ENCODE measurements at places on chromosomes 1 and 21.

DNA sequence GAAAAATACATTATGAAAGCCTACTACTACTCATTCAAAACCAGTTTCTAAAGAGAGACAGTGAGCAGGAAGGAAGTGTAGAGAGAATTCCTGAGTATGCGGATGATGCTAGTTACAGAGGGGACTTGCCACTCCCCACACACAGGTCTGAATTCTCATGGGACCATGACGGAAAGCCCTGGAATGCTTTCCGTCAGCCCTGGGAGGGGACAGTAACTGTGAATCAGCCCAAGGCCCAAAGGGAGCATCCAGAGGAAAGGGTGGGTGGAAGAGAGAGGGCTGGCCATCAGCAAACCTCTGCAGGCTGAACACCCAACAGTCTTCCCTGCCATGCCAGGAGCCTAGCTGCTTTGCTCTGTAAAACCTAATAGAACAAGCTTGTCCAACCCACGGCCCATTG, 36.4 kb downstream of the RCSD1 start:
- DNase-seq = peak; percentile 69

- DNase-seq = peak; percentile 98
Observed at GRCh38 chr1:26378088-26378878, 5.7 kb upstream of the ZNF683 start.

DNA sequence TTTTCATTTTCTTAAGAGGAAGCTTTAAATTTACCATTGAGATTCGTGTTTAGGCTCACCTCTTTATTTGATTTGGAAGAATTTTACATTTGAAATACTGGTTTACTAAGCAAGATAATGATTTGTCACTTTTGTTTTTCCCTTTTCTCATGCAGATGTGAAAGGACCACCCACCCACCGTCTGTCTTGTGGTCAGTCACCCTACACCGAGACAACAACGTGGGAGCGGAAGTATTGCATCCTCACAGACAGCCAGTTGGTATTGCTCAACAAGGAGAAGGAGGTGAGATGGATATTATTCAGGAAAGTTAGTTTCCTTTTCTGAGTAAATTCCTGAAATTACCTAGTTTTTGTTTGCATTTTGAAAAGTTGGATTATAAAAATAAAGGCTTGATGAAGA, 189.5 kb downstream of the RASAL2 start:
- no peak for DNase-seq

DNA sequence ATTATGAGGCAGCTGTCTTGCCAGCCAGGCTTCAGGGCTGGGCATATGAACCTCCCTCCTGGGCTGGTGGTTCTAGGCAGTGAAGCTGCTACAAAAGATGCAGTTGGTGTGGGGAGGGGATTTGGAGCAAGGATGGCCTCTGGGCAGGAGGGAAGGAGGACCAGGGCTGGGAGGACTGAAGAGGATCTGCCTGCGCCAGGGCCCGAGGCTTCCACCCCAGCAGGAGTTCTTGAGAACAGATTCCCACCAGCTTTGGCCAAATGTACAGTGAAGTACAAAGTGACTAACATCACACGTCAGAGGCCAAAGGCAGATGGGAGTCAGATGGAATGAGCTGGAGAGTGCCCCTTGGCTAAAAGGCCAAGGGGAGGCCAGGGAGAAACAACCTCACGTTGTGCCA, 62.4 kb downstream of the DDX20 start:
- DNase-seq = no peak

DNA sequence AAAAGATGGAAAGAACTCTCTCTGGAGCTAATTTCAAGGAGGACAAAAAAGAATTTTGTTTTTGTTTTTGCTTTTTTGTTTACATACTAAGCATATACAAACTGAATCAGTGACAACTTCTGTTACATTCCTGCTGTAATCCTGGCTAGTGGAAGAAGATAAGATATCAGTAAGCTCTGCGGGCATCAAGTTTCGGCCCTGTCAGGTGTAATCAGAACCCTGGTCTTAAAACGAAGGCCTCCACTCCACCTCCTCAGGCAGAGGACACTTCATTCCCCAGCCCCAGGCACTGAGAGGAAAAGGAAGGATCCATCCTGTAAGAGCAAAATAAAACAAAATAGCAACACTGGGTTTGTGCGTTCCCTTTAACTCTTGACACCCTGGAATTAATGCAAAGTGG, 88.9 kb upstream of the ARHGAP29 start:
- DNase-seq = peak; percentile 67

- DNase-seq = peak; percentile 60
Observed at GRCh38 chr1:223811634-223812101, 34.1 kb downstream of the TP53BP2 start.

- DNase-seq = no peak
Observed at GRCh38 chr1:34663031-34663430, 91.8 kb upstream of the GJB5 start.

DNA sequence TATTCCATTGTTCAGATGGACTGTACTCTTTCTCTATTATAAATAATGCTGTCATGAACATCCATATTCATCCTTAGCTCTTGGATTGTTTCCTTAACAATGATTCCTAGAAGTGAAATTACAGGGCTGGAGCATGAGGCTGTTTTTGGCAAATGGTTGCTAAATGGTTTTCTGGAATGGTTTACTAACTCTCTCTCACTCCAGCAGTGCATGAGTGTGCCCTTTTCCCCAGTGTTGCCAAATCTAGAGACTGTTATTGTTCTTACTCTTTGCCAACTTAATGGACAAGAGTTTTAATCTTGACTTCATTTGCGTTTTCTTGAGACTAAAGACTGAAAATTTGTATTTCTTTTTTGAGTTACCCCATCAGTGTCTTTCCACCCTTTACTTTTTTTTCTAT, 113.0 kb downstream of the PAPPA2 start:
- DNase-seq = no peak

- DNase-seq = peak; percentile 56
Observed at GRCh38 chr21:27040738-27041469, 74.0 kb upstream of the ADAMTS5 start.

- peak; percentile 37 for DNase-seq
Observed at GRCh38 chr1:166511761-166512160, 327.5 kb upstream of the POGK start.

GRCh38 chr1:201178718-201179117, 11.9 kb upstream of the IGFN1 start:
- no peak for DNase-seq

GRCh38 chr1:199038156-199038555, 399.3 kb downstream of the PTPRC start:
- no peak for DNase-seq

DNA sequence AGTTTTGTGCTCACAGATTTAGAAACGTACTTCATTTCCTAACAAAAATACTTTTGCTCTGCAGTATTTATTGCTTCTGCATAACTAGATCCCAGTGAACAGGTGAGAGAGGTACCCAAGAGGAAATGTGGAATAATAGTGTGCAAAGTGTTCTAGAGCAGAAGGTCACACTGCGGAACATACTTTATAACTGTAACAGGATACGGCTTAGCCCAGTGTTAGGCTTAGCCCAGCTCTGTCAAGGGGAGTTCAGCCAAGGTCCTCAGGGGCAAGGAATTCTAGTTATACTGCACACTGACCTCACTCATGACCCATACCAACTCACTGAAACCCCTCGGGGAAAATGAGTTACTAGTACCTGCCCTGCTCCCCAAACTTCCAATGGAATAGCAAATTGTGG, 55.3 kb downstream of the PTPN14 start:
- peak; percentile 71 for DNase-seq

DNA sequence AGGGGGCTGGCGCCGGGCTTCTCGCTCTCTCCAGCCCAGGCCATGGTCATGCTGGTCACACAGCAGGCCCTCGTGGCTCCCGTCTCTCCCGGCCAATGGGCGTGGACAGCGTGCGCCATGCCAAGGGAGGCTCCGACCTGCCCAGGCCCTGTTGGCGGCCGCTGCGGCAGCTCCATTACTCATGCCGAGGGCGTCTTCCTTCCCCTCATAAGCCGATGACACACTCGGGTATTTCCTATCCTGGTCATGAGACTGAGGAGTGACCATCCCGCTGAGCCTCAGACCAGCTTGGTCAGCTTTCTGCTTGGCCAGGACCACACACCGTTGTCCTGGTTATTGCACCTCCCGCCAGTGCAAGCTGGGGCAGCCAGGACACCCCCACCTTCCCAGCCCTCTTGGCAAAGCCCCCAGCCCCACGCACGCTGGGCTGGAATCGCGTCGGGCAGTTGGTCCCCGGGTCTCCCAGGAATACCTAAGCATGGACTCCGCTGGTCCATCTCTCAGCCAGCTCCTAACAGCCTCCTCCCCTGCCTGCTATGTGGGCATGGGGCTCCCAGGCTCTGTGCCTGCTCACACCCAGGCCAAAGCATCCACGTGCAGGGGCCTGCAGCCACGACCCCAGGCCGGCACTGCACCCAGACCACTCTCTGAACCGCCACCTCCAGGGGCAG, 49.8 kb downstream of the ARHGEF16 start:
- peak; percentile 98 for DNase-seq

GRCh38 chr1:228784181-228784580, 48.9 kb downstream of the RHOU start:
- no peak for DNase-seq

- no peak for DNase-seq
Observed at GRCh38 chr1:225883616-225884265, 1.6 kb upstream of the TMEM63A start.

- DNase-seq = no peak
Observed at GRCh38 chr1:200471739-200472138, 61.9 kb upstream of the ZNF281 start.

- DNase-seq = no peak
Observed at GRCh38 chr1:107394301-107394700, 253.5 kb downstream of the NTNG1 start.

DNA sequence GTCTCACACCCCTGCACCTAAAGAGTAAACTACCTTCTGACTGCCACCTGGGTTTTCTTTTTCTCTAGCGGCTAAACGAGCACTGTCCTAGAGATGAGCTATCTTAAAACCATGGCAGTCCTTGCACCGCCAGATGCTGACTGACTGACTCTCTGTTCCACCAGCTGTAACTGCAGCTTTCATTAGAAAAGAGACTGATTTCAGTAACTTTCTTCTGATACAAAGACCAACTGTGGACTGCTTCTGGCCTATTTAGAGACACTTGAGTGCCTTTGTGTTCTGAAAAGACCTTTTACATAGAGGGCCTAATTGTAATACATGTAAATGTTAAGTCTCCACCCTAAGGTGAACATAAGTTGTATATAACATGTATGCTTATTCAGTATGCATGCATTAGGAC, 152.5 kb downstream of the DISC1 start:
- no peak for DNase-seq

DNA sequence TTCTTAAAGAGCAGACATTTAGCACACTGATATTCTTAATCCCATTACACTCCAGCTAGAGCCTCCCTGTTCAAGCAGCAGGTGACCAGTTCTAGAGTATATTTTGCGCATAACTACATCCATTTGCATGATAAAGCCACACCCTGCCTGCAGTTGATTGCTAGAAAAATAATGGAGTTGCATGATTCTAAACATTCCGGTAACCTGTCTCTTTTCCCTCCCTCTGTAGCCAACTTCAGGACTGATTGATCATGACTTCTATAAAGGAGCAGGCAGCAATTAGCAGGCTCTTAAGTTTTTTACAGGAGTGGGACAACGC, 14.9 kb downstream of the ARMH1 start:
- DNase-seq = no peak

DNA sequence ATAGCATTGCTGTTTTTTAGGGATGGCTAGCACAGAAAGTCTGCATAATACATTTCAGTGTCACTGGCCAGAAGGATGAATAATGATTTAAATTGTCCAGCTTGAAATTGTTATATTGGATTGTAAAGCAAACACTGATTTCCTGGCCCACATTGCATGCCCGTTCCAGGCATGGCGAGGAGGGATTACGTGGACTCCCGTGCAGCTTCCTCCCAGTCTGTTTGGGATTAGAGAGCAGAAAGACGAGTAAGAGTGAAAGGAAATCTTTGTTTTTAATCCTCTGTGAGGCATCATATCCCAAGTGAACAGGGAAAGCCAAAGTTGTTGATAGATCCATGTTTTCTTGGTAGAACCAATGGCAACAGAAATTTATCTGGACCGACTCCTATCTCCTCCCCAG, 8.4 kb downstream of the TRIM58 start:
- no peak for DNase-seq

DNA sequence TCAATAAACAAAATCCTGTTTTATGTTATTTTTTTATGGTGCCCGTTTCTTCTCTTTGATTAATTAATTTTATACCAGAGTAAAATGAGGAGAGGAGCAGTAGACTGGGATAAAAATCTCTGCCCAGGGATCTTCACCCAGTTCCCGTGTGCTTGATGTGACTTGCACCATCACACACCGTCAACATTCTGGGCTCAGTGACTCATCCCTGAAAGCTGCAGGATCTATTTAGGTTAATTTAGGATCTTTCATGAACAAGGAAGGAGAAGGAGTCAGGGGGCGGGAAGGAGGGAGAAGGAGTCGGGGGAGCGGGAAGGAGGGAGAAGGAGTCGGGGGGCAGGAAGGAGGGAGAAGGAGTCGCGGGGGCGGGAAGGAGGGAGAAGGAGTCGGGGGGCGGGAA, 182.4 kb downstream of the SMYD3 start:
- peak; percentile 53 for DNase-seq

DNA sequence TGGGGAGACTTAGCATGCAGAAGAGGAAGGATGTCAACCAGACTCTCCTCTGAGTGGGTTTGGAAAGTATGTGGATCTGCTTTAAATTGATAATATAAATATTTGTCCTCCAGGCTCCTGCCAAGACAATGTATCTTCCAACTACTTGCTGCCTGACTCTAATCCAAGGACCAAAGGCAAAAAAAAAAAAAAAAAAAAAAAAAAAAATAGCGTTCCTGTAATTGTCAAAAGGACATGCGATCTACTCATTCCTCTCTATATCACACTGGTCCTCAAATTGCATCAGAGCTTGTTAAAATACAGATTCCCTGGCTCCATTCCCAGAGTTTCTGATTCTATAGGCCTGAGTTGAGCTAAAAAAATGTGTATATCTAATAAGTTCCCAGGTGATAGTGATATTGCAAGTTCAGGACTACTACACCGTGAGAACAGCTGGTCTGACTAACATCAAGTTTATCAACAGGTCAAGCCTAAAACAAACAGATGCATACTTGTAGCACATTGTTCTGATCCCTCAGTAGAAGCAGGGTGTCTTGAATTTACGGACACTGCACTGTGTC, 141.3 kb downstream of the TNR start:
- DNase-seq = no peak

DNA sequence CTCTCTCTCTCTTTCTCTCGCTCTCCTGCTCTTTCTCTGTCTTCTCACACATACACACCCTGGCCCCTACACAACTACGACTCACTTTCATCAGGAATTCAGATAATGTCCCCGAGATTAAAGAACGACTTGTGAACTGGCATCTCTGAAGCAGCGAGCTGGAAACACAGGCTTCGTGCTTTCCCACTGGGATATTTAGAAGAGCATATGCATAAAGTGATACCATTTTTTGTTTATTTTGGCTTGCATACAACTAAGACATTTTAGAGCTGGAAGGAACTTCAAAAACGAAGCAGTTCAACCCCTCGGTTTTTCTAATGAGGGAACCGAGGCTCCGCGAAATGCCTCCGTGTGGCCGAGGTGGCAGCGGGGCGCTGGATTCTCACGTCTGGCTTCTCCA, 88.6 kb downstream of the ZBTB18 start:
- DNase-seq = no peak

- peak; percentile 93 for DNase-seq
Observed at GRCh38 chr1:78061825-78062523, 16.2 kb downstream of the GIPC2 start.
